ENCODE measurements at places on chromosomes 3 and 15. TPM values are rescaled to one million over a fixed set of nuclear protein-coding genes. Genes with fewer than 3 reads are reported as not detected.

Gene FRMD5
- total RNA-seq, result 4.6 TPM

Gene ICE2
- 25.2 TPM for total RNA-seq

Gene HPS3
- 38.8 TPM for total RNA-seq

Gene RGMA
- 0.15 TPM for total RNA-seq

Gene ADAM10
- total RNA-seq, result 116 TPM

Gene LARP6
- 66.0 TPM for total RNA-seq

Gene CP
- total RNA-seq, result 5.3 TPM

Gene UCN2
- 8.6 TPM for total RNA-seq

Gene NANOGP8
- total RNA-seq, result not detected

Gene TUSC7
- not detected for total RNA-seq

Gene LSAMP
- total RNA-seq, result not detected

Gene CDHR4
- total RNA-seq, result 0.29 TPM

Gene CSPG5
- 0.86 TPM for total RNA-seq

Gene HRH1
- total RNA-seq, result 10.2 TPM

Gene GFM1
- total RNA-seq, result 35.1 TPM

Gene SV2B
- 0.10 TPM for total RNA-seq

Gene AHSG
- total RNA-seq, result not detected

Gene ATP10A
- total RNA-seq, result 8.2 TPM

Gene NAA80
- 3.4 TPM for total RNA-seq

Gene GOLGA8G
- not detected for total RNA-seq

Gene PIK3CB
- 17.7 TPM for total RNA-seq

Gene SEMA6D
- total RNA-seq, result not detected

Gene ZIC1
- 0.07 TPM for total RNA-seq

Gene TGM4
- total RNA-seq, result not detected

Gene FRMD4B
- 1.3 TPM for total RNA-seq

Gene COPB2
- 62.4 TPM for total RNA-seq

Gene ATP13A5
- not detected for total RNA-seq

Gene ATP8B4
- 1.1 TPM for total RNA-seq

Gene CSPG4
- total RNA-seq, result 0.07 TPM

Gene MCF2L2
- not detected for total RNA-seq

Gene STRC
- total RNA-seq, result not detected

Gene ACY1
- total RNA-seq, result 24.1 TPM

Gene GOLGA8S
- 0.09 TPM for total RNA-seq

Gene SQOR
- 76.1 TPM for total RNA-seq

Gene CCDC50
- 27.1 TPM for total RNA-seq

Gene CCDC174
- 12.4 TPM for total RNA-seq

Gene FBXO40
- total RNA-seq, result not detected

Gene BOC
- total RNA-seq, result 8.2 TPM

Gene FGD5
- not detected for total RNA-seq

Gene TNFAIP8L3
- total RNA-seq, result 6.9 TPM

Gene CHST2
- total RNA-seq, result 0.81 TPM

Gene NME9
- total RNA-seq, result not detected

Gene SEMA5B
- total RNA-seq, result 0.43 TPM

Gene GLDN
- total RNA-seq, result not detected

Gene STRA6
- 68.8 TPM for total RNA-seq

Gene C3orf20
- 0.03 TPM for total RNA-seq

Gene PLAAT1
- not detected for total RNA-seq

Gene PLXNA1
- total RNA-seq, result 20.5 TPM
